NCI-H460 (cell line): ENCODE measurements at places on chromosomes 13 and 19.

DNA sequence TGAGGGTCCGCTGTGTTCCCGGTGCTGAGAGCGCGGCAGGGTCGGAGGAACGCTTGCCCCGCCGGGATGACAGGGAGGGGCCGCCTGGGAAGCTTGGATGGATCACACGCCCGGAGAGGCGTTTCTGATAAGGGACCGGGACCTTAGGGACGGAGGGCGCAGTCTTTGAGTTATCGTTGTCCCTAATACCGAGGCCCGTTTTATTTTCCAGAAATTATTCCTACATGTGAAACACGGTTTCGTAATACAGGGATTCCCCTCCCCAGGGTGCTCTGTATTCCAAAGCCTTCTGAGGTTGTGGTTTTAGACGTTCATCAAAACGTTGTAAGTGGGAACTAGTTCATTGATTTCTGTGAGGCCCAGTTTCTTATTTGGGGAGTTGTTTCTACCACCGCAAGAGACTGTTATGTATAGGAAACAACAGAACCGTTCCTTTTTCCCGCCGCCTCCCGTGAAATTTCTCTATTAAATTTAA, 752 bp downstream of the PDCD5 start:
- DNase-seq, result no peak

DNA sequence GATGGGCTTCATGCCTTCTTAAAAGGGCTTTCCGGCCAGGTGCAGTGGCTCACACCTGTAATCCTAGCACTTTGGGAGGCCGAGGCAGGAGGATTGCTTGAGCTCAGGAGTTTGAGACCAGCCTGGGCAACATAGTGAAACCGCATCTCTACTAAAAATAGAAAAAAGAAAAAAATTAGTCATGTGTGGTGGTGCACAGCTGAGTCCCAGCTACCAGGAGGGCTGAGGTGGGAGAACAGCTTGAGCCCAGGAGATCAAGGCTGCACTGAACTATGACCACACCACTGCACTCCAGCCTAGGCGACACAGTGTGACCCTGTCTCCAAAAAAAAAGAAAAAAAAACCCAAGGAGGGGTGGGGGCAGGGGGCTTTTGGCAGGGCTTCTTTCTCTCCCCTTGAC, 7.2 kb downstream of the CARS2 start:
- DNase-seq, result no peak

GRCh38 chr13:29977476-29978120, 127.2 kb upstream of the UBL3 start:
- DNase-seq, result no peak

DNA sequence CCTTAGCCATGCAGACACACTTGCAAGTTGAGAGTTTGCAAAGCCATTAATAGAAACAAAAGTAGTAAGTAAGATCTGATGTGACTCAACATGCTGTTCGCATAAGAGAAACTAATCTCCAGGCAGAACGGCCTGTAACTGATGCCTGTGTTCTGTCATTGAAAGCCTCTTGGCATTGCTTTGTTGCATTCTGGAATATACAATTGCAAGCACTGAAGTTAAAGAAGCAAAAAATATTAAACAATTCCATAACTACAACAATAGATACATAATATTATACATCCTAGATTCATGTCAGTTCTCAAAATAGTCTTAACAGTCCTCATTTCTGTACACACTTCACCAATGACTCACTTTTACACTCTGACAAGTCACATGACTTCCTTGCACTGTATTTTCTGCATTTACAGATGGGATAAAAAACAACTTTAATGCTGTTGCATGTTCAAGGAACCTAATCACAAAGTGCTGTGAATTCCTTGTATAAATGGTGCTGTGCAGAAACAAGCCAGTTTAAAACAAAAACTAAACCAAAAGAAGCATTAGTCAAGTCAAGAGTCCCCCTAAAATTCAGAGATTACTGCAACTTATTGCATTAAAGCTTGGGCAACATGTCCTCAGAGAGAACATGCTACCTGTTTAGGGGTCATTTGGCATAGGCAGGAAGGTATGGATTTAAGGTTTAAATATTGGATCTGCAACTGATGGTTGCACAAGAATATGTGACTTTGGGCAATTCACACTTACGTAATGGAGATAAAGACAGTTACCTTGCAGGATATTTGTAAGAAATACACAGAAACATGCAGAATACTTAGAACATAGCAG, 79.5 kb upstream of the SERP2 start:
- no peak for DNase-seq
